ENCODE measurements at places on chromosomes 5 and 9. TPM values are rescaled to one million over a fixed set of nuclear protein-coding genes. Genes with fewer than 3 reads are reported as not detected.

Gene PRUNE2
- total RNA-seq: 304 TPM

Gene OSMR
- total RNA-seq: 150 TPM

Gene NNT
- 69.4 TPM for total RNA-seq

Gene PCDHGA8
- 6.8 TPM for total RNA-seq

Gene TSSK1B
- 0.18 TPM for total RNA-seq

Gene TRIM23
- 21.9 TPM for total RNA-seq

Gene LURAP1L
- 25.1 TPM for total RNA-seq

Gene ARL15
- total RNA-seq: 44.7 TPM

Gene TBC1D2
- total RNA-seq: 9.7 TPM

Gene C5orf58
- not detected for total RNA-seq

Gene CCNJL
- 3.5 TPM for total RNA-seq

Gene FOXI1
- not detected for total RNA-seq

Gene MARVELD2
- 0.97 TPM for total RNA-seq

Gene GRXCR2
- total RNA-seq: not detected

Gene F12
- 0.23 TPM for total RNA-seq

Gene WNT8A
- total RNA-seq: not detected

Gene BARHL1
- not detected for total RNA-seq

Gene SNCAIP
- 9.7 TPM for total RNA-seq

Gene SMIM33
- not detected for total RNA-seq

Gene SPINK4
- not detected for total RNA-seq

Gene LCN6
- total RNA-seq: 17.4 TPM

Gene PCDHA1
- total RNA-seq: not detected

Gene LCN10
- total RNA-seq: 11.4 TPM

Gene WDR38
- not detected for total RNA-seq

Gene SPTLC1
- 52.2 TPM for total RNA-seq

Gene RC3H2
- 52.7 TPM for total RNA-seq

Gene C5orf52
- not detected for total RNA-seq

Gene FGF18
- total RNA-seq: 2.9 TPM

Gene ADAMTSL1
- total RNA-seq: 54.2 TPM

Gene LCN2
- 1.1 TPM for total RNA-seq

Gene AMBP
- not detected for total RNA-seq

Gene ADAMTSL2
- total RNA-seq: 20.9 TPM

Gene STK32A
- total RNA-seq: 6.4 TPM

Gene PCDHA7
- 0.32 TPM for total RNA-seq

Gene SH2D3C
- 34.8 TPM for total RNA-seq

Gene ELL2
- 207 TPM for total RNA-seq

Gene RECK
- total RNA-seq: 34.1 TPM

Gene CDH9
- total RNA-seq: not detected

Gene CCDC192
- total RNA-seq: not detected

Gene PCDHB13
- total RNA-seq: 6.7 TPM

Gene SCGB3A1
- total RNA-seq: not detected

Gene PCDHGA6
- total RNA-seq: 8.8 TPM

Gene ARRDC1
- total RNA-seq: 20.6 TPM

Gene EQTN
- 0.58 TPM for total RNA-seq

Gene TRIM36
- total RNA-seq: 4.4 TPM

Gene CTXN3
- total RNA-seq: not detected

Gene CCIN
- 0.99 TPM for total RNA-seq

Gene CCDC69
- total RNA-seq: 51.9 TPM

Gene FCN1
- 10.0 TPM for total RNA-seq

Gene EIF4E1B
- total RNA-seq: not detected

Gene CDKN2B
- 4.5 TPM for total RNA-seq

Gene TCF7
- total RNA-seq: 4.4 TPM

Gene PDZD2
- 7.8 TPM for total RNA-seq

Gene MAN1B1
- total RNA-seq: 28.4 TPM

Gene RIGI
- 15.6 TPM for total RNA-seq
